Activated naive CD4-positive, alpha-beta T cell treated with anti-CD3 and anti-CD28 coated beads, Interleukin-2, amount 50 U/mL, for 16 hours (primary cell): ENCODE measurements at places on chromosomes 1 and 21.
A peak's percentile ranks its signal among the peaks of the same experiment; 100 is the strongest.

DNA sequence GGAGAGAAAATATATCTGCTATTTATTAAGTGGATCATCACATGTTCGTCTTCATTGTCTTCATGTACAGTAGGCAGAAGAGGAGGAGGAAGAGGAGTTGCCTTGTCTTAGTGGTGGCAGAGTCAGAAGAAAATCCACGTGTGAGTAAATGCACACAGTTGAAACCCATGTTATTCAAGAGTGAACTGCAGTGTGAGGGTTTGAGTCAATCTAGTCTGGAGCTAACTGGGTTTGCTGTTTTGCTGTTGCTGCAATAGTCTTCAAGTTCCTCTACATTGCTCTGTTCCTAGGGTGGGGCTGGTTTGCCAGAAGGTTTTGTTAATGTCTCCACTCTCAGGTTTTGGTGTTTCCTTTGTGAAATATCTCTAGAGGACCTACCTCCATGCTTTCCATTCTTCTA, 3.1 kb upstream of the CD1A start:
- no peak for DNase-seq

GRCh38 chr1:37415611-37416244, 58.7 kb upstream of the ZC3H12A start:
- DNase-seq = no peak

DNA sequence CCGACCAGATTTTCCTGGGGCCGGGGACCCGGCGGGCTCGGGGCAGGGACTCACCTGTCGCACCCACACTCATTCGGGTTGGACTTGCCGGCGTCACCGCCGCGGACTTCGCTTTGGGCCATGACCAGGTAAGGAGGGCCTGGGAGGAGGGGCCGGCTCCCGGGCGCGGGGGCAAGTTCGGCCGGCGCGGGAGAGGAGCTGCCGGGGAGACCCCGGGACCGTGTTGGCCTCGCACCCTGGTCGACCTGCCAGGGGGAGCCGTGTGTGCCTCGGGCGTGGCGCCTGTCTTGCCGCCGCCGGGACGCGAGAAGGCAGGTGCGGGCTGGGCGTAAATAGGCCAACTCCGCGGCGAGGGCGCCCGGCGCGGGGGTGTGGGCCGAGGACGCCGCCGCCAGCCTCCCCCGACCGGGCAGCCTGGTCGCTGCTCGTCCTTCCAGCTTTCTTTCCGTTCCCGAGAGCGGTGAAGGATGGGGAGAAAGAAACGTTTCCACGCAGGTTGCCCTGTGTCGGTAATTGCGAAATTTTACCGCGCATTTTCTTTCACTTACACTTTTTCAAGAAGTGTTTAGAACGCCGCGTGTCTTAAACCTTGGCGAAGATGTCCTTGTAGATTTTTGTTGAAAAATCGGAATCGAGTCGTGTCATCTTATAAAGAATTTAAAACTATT, 558 bp downstream of the USP1 start:
- peak; percentile 47 for DNase-seq

DNA sequence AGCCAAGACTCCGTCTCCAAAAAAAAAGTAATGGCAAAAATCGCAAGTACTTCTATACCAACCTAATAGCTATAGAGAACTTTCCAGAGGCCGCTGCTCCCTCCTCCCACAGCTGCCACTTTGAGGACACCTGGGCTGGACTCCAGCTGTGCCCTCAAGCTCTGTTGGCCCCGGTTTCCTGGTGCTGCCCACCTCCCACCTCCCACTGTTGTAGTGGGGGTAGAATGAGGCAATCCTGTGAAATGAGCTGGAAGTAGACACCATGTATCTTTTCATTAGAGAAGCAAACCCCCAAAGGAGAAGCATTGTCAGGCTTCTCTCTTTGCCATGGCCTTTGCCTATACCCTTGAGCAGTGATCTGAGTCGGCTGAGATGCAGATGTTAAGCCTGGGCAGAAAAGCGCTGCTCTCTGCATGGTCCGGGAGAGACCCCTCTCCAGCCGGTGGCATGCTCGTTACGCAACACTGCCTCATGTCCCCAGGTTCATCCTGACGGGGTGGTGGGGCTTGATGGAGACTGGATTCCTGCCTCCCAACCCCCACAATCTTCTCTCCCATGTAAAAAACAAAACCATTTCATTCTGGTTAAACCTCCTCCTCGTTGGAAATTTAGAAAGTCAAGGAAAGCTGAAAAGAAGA, 39.7 kb downstream of the SIM2 start:
- DNase-seq = no peak

DNA sequence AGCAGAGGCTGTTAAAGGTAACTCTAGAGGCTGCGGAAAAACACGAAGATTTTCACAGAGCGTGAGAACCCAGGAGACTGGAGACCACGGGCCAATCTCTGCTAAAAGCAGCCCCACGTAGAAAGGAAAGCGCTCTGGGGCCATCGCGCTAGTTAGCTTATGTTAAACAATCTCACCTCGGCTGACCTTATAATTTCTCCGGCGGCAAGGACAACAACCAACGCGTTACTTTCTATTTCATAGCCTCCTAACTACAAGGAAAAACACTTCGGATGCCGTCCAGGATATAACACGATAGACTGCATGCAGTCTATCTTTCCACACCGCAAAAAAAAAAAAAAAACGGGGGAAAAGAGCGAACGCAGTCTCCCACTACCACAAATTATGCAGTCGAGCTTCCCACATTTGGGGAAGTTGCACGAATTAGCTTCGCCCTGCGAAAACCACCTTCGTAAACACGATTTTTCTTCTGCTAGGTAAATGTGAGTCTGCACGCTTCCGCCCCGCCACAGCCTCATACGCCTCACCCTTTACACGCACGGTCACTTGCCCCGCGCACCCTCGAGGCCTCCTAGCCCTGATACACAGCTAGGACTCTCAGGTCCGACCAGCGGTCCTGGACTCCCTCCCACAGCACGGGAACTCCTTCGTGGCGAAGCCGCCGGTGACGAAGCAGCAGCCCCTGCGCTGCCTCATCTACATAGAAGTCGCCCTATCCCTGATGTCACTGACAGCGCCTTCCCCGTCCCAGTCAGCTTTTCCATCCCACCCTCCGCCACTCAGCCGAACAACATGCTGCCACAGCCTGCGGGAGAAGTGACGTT, 87.8 kb downstream of the PRKAB2 start:
- peak; percentile 81 for DNase-seq

- no peak for DNase-seq
Measured at GRCh38 chr1:8627728-8628127, 189.7 kb downstream of the RERE start.

DNA sequence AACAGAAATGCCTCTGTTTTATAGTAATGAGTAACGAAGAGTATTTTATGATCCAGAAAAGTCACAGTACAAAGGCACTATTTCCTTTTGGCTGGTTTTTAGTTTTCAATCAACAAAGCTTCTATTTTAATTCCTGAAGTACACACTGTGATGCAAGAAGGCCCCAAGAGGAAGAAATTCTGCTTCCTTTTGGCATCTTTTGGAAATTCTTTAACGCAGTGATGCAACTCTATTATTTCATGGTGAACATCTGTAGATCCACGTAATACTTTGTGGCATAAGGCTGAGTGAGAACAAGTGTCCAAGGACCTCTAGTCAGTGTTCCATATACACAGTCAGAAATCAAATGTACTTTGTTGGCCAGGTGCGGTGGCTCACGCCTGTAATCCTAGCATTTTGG, 137.5 kb downstream of the TGFB2 start:
- no peak for DNase-seq

GRCh38 chr1:221488550-221488949, 253.3 kb downstream of the DUSP10 start:
- DNase-seq = no peak

- DNase-seq = no peak
Measured at GRCh38 chr1:58084266-58084665, 462.3 kb downstream of the OMA1 start.

DNA sequence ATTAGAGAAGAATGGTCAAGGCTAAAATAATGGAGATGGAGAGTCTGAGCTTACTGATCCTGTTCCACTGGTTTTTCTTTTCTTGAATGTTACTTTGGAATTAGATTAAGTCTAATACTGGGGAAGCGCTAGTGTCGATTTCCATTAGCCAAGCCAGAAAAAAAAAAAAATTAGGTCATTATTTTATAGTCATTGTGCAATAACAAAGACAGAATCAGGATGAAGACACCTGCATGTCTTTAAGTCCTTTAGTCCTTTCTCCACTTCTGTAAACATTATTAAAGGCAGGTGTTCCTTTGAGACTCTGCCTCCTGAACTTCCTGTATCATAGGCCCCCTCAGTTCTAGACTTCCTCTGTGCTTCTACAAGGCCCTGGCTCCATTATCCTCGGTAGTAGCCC, 42.8 kb downstream of the MYSM1 start:
- DNase-seq = no peak

DNA sequence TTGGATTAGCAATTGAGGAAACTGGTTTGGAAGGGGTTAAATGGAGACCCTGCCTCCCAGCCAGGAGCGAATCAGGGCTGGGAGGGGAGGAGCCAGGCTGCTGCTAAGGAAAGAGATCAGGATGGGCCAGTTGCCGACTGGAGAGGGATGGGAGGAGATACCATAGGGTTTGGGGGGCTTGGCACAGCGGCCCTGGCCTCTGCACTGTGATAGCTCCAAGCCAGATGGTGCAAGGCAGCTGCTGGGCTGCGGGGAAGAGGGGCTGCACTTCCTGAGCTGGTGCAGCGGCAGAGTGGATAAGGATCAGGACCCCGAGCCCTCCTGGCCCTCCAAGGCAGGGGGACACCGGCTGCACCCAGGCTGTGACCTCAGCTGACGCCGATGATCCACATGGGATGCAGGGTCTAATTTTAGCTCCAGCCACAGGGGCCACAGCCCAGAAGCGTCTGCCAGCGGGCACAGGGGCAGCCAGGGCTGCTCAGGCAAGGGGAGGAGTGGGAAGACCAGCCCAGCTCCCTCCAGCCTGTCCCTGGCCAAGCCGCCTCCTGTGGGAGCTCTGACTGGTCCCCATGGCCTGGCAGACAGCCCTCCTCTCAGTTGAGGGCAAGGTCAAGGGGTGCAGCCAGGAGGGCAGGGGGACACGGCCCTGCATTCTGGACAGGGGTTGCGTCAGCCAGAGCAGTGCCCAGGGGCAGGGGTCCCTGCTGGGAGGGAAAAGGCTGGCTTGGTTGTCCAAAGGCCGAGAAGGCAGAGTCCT, at the start of gene EXTL1:
Gene EXTL1, plus strand, starts transcription at position 129 of the 757 bp plus-strand sequence. CDS start 872 bp downstream, outside the sequence.
- DNase-seq = no peak

DNA sequence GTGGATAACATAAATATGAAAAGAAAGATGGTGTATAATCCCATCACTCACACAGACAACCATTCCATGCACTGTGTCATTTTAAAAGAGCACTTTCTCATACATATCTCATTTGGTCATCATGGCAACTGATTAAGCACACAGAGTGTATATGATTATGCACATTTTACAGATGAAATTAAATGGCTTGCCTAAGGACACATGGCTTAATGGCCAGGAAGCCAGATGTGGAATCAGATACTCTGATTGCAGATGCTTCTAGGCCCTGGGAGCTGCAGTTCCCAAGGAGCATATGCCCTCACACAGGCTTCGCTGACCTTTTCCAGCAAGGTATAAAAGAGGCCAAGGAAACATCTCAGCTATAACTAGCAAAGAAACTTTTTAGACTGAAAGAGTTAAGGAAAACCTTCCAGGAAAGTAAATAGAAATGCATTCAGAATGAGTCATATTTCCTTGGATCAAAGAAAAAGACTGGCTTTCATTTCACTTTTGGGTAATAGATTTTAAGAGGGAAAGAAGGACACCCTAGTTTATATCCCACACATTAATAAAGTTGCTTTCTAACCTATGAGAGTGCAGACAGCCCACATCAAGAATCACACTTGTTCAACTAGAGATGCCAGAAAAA, 19.6 kb upstream of the FAM89A start:
- no peak for DNase-seq

DNA sequence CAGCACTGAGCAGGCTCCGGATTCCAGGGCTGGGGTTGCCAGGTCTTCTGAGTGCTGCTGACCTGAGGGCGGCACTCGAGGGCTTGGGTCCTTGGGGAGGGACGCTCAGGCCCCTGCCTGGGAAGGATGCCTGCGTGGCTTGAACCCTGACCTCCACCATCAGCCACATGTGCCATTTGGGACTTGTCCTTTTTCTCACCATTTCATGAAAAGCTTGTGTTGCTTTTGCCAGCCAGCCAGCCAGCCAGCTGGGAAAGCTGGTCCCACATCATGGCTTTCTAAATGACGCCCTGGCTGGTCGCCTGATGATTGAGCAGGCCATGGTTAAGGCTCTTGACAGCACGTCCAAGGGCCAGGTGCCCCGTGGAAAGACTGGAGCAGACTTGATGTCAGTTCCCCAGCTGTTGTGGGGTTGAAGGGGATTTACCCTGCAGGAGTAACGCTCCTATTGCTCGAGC, 168.7 kb downstream of the CAMTA1 start:
- no peak for DNase-seq

GRCh38 chr1:6011946-6012258, 19.7 kb upstream of the NPHP4 start:
- DNase-seq = no peak

- no peak for DNase-seq
Measured at GRCh38 chr1:57307392-57308170, 116.3 kb downstream of the DAB1 start.

DNA sequence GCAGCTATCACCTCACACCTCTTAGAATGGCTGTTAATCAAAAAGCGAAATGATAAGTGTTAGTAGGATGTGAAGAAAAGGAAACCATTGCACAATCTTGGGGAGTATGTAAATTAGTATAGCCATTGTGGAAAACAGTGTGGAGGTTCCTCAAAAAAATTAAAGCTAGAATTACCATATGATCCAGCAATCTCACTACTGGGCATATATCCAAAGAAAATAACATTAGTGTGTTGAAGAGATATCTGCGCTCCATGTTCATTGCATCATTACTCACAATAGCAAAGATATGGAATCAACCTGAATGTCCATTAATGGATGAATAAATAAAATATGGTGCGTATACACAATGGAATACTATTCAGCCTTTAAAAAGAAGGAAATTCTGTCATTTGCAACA, 68.9 kb downstream of the SNRPE start:
- DNase-seq = no peak

- no peak for DNase-seq
Measured at GRCh38 chr1:203463469-203464062, 12.0 kb upstream of the PRELP start.

DNA sequence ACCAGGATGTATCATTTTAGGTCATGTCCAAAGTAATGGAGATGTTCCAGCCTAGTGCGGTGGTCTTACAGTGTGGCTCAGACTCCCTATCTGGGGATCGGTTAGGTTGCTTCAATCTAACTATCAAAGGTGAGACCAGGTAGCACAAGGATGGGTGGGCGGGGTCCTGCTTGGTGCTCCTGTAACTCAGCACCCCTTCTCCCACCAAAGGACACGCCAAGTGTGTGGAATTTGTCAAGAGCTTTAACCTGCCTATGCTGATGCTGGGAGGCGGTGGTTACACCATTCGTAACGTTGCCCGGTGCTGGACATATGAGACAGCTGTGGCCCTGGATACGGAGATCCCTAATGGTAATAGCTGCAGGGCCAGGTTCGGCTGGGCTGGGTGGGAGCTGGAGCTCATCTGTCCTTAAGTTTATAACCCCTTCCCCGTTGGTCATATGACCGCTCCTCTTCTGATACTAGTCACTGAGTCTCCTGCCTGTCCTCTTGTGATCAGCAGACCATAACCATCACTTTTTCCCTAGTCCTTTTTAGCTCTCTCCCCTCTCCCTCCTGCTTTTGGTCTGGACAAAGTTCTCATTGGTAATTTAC, 5.4 kb downstream of the MARCKSL1 start:
- DNase-seq = no peak

- no peak for DNase-seq
Measured at GRCh38 chr1:184695023-184695422, 59.6 kb downstream of the EDEM3 start.
